ENCODE measurements at places on chromosomes 5 and 9.

- DNase-seq: no peak
These were observed 1.2 kb downstream of the VCAN start for GRCh38 chr5:83472508-83473345.

DNA sequence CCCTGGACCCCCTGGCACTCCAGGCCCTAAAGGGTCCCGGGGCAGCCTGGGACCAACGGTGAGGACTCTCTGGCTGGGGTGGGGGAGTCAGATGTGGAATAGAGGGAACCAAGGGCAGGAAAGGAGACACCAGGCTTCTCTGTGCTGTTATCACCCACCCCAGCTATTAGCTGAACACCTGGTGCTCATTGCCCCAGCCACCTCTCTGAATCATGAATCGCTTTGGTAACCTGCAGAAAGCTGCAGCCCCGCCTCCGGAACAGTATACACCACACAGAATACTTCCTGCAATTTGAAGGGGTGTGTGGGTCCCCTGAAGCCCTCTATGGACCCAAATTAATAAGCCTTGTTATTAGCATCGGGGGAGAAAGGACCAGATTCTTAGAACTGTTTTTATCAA, 40.4 kb upstream of the ORM1 start:
- no peak for DNase-seq

DNA sequence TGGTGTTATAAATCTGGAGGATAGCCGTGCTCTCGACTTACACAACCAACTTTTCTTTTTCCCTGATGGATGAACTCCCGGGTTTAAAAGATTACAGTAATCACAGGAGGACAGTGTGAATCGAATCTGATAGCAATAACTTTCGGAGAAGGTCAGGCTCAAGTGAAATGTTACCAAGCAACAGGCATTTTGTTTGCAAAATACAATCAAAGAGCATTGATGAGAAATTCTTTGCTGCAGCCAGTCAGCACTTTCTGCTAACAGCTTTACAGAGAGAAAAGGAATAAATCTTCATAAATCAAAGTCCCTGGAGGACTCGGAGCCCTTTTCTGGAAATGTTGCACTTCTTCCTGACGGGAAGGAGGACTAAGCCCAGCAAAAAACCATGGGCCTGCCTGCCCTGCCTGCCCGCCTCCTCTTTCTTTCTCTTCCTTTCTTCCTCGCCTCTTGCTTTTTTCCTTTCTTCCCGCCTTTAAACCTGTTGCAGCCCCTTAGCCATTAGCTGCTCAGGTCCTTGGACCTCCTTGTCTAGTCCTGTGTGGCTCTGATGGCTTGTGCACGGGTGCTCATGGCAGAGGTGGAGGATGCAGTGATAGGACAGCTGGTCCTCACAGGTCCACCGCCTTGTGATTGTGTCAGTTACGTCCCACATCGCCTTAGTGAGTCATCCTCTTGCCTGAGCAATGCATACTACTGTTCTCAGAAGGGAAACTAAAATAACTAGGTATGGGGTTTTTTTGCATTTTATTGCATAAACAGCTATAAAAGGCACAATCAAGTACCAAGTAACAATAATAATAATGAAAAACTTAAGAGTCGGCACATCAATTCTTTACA, 6.2 kb downstream of the DMRT3 start:
- DNase-seq: no peak

DNA sequence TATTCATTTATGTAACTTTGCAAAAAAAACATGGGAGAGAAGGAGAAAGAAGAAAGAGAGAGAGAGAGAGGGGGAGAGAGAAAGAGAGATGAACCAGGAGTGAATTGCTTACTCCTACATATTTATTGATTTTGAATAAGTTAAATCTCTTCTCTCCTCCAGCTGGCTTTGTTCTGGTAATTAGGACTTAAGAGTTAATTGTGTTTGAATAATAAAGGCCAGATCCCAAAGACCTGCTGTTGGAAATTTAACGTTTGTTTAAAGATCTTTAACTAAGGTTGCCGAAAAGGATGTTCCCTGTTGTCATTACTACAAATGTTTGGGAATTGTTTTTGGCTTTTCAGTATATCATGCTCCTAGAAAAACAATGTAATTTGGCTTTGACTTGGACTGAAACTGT, 473.0 kb downstream of the TUSC1 start:
- DNase-seq: no peak

- no peak for DNase-seq
These were observed 26.2 kb downstream of the PPARGC1B start for GRCh38 chr5:149756354-149756753.

- no peak for DNase-seq
These were observed 7.9 kb upstream of the MYORG start for GRCh38 chr9:34384368-34385165.

DNA sequence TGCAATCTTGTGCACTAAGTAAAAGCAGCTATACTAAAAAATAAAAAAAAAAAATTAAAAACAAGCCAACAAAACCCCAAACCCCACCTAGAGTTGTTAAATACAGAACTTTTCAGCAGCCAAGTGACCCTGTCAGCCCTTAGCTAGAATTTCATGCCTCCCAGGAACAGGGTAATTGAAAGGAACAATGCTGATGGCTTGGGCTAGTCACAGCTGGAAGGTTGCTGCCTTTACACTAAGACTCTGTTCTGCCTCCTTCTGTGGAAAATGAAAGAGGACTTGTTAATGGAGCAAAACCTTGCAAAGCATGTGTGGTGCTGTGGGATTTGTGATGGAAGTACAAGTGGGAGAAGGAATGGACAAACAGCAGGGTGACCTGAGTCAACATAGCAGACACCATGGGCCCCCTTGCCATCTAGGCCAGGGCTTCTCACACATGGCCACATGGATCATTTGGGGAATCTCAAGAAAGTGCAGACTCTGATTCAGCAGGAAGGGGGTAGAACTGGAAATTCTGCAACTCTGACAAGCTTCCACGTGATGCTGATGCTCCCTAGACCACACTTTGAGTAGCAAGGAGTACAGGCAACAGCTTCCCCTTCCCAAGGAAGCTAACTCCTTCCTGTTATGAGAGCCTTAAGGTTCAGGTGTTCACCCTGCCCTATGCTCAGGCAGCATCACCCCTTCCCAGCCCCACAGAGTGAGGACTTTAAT, 14.9 kb upstream of the TMEM252 start:
- no peak for DNase-seq

- no peak for DNase-seq
These were observed 133.5 kb downstream of the FAM114A2 start for GRCh38 chr5:153905219-153905618.

GRCh38 chr5:9557696-9558095, 11.8 kb upstream of the SEMA5A start:
- DNase-seq: no peak

DNA sequence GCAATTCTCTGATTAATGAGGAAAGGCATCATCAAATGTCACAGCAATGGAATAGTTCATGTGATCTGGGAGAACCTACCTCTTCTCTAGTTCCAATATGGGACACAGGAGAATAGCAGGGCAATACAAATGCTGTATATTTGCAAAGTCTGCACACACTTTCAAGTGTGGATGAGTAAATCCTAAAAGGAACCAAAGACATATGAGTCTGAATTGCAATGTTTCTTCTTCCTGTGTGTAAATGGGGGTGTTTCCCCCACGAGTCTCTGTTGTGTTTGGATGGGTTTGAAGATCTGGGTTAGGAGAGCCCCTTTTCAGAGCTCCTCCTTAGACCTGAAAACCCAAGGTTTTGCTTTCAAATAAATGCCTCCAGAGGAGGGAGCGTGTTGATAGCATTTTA, 26.9 kb downstream of the SLC46A2 start:
- DNase-seq: no peak

DNA sequence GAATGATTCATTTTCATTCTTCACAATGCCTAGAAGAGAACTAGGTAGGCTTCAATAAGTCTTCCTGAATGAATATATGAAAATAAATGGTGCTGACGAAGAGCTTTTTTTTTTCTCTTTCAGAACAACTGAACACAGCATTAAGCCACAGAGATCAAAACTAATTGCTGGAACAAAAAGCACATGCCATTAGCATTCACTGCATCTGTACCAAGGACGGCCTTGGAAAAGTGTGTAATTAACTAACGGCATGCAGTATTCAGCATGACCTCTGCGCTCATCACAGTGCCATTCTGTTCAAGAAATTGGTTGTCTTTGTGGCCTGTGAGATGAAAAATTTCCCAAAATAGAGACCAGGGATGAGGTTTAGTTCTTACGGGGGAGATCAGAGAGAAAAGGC, 99.3 kb downstream of the NUDT12 start:
- DNase-seq: no peak

GRCh38 chr9:2116073-2116472, 100.9 kb downstream of the SMARCA2 start:
- DNase-seq: no peak

DNA sequence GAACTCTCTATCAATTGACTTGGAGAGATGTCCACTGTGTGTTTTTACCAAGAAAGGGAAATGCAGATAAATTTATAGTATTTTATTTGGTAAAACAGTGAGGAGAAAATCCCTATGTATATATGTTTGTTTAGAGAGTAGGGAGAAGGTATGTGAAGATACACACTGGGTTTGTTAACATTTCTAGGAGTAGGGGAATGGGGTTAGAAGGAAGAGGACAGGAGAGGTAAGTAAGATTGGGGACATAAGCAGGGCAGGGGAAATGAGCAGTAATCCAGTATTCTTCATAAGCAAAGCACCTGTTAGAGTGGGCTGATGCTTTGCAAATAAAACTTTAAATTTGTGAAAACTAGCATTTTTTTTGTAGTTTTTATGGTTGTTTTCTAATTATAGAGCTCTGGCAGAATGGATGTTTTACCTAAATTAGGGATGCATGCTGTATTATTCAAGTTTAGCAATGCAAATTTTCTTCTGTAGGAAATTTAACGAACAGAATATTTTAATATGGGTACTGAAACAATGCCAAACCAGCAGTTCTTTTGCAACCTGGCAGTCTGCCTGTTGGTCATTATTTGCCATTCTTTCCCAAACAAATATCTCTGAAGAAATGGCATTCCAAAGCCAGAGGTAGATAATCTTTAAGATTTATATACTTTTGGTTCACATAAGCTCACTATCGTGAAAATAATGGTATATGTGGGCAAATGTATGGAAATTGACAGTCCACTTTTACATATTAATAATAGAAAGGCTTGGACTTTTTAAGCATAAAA, 19.4 kb upstream of the DCP2 start:
- no peak for DNase-seq
